ENCODE measurements at places on chromosomes 12 and 14.

DNA sequence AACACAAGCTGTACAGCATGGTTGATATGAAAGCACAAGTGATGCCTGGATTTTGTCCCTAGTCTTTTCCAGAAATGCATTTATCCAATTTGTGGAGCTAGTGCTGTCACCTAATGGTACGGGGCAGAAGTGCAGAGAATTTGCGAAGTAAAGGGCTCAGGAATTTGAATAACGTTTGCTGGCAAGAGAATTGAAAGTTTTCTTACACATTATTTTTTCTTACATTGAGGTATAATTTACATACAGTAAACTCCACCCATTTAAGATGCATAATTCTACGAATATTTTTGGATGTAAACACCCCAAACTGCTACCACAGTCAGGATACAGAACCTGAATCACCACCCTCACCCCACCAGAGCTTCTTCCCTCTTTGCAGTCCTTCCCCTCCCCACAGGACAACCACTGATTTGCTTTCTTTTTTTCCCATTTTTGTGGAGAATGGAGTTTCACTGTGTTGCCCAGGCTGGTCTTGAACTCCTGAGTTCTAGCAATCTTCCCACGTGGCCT is 3.5 kb downstream of the AICDA start:
- DNase-seq = no peak

- no peak for DNase-seq
These were observed 341.0 kb downstream of the ZFP36L1 start for GRCh38 chr14:68451696-68452373.

- DNase-seq = no peak
These were observed 367.6 kb downstream of the C12orf75 start for GRCh38 chr12:105698075-105698474.

DNA sequence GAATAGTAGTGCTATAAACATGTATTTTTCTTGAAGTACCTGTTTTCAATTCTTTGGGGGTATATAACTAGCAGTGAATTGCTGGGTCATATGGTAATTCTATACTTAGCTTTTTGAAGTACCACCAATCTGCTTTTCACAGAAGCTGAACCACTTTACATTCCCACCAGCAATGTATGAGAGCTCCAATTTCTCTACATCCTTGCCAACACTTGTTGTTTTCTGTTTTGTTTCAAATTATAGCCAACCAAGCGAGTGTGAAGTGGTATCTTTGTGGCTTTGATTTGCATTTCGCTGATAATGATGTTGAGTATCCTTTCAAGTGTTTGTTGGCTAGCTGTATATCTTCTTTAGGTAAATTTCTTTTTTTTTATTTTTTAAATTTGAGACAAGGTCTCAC is 95.7 kb downstream of the PAPLN start:
- DNase-seq = no peak

DNA sequence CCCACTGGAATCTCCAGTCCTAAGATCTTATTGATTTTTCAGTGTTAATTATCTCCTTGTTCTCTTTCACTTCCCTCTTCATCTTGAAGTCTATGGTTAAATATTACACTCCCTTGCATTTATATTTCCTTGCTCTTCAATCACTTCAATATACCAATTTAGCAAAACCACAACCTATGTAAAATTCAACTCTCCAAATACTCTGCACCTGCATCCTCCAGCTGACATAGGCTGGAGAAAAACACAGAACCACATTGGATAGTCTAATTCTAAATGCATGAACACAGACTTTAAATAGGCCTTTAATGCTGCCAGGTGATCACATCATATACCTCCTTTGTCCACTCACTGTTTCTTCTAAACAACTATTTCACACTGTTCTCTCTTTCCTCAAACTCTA is 253.8 kb upstream of the GARIN6 start:
- no peak for DNase-seq

Measured in posterior cingulate gyrus (tissue), 11 donors.